ENCODE measurements at places on chromosomes 7 and 10.

DNA sequence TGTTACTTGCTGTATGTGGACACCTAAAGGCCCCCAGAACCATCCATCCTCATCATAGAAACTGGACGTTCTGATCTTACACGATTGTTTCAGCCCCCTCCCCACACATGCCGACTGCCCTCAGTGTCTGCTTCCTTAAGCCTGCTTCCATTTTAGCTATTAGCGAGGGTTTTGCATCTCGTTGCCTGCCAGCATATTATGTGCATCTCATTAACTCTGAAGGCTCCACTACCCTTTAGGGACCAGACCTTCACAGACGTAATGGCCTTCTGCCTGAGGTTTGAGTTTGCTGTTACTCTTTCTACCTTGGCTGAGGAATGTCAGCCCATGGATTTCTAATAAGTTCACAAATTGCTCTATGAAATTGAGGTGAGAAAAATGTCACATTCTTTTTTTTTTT is 53.9 kb upstream of the LRGUK start:
- no peak for DNase-seq

GRCh38 chr7:41837916-41838315 is 135.0 kb upstream of the INHBA start:
- DNase-seq, result no peak

GRCh38 chr10:102121739-102122372 is 1.7 kb upstream of the LDB1 start:
- no peak for DNase-seq

DNA sequence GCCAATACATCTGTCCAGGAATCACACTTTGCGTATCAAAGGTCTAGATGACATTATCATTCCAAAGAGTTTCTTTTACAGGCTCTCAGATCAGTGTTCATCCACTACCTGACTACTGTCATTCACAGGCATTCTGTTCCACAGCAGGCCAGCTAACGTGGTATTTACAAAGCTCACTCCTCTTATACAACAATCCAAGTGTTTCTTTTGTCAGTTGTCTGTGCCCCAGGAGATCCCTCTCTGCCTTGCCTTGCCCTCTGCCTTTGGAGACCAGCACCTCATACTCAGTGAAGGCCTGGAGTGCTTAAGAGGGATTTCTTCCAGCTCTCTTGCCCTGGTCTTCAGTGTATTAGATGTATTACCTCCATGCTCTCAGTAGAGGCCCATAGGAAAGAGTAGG is 34.6 kb upstream of the CC2D2B start:
- no peak for DNase-seq

All from NCI-H524 treated with DMSO at 0.1 percent for 48 hours (cell line).